ENCODE measurements at places on chromosomes 12 and 14.

GRCh38 chr14:34336501-34336900, 125.5 kb downstream of the SPTSSA start:
- DNase-seq: no peak

DNA sequence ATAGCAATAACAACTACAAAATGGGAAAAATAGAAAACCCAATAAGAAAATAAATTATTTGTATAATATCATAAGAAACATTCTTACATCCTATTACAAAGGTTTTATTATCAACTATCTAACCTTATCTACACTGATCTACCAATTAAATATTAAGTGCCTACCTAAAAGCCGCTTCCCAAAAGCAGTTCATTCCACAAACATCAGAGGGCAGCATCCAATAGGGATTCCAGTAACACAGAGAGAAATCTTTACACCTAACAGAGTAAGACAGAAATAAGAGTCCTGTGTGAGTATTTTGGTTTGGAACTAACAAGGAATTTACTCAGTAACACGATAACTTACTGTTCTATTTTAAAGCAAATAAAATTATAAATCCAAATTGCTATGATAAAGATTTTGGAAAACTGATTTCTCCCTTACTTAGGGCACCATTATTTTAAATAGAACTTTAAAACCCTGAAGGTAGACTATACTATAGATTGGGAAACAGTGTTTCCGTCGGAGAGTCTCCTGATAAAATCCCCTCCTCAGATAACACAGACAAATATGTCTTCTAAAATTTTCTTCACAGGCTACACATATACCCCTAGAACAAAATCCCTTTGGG, 15.0 kb downstream of the GXYLT1 start:
- no peak for DNase-seq

- no peak for DNase-seq
These were observed 51.8 kb upstream of the JDP2 start for GRCh38 chr14:75375983-75376382.

- DNase-seq: no peak
These were observed 21.7 kb downstream of the PPFIBP1 start for GRCh38 chr12:27545665-27546064.

DNA sequence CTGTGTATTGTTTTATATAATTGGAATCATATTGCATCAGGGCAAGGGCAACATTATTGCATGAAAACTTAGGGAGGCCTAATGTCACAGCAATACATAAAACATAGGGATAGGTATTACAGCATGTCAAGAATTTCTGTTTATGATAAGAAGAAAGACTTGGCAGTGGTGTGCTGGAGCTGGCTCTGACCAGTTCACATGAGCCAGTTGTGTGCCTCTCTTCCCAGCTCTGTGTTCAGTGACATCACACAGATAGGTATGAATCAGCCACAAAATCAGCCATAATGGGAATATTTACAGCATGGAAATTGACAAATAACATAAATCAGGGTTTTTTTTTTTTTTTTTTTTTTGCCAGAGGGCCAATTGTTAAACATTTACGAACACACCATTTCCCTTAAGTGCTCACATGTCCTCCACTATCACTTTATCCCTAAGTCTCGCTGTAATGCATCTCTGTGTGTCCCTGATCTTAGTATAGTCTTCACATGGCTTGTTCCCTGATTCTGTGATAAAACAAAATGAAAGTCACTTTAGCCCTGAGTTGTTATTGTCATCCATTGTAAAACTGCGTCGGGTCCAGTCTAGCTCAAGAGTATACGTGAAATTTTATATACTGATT, 31.9 kb upstream of the ACSM4 start:
- no peak for DNase-seq

DNA sequence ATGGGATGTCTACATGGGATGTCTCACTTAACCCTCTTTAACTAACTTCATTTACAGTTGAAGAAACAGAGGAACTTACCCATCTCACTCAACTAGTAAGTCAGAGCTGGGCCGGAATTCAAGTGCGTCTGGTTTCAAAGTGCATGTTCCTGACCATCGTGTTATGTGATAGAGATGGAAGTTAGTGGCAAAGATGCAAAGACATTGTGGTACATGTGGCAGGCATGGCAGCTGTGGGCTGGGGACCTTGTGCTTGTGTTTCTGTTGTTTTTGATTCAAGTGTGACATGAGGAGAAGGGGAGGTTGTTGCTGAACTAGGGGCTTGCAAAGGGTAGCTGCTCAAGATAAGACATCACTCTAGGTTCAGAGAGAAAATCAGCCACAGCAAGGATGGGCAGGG, 2.3 kb upstream of the KRT74 start:
- no peak for DNase-seq

DNA sequence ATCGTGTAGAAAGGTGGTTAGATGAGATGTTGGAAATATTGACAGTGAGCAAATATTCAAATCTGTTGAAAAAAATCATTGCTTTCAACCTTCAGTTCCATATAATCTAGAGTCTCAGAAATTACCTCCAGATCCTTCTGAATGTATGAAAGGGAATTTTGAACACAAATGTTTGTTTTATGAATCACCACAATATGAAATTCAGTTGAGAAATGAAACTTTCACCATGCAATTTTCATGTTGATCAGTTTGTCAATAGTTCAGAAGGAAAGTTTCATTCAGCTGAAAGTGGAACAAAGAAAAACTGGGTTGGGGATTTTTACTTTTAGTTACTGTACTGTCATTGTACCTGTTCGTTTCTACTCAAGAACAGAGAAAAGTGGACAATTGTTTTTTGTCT, 953.6 kb downstream of the SLC6A15 start:
- DNase-seq: no peak

- DNase-seq: no peak
These were observed 27.9 kb downstream of the IRF2BPL start for GRCh38 chr14:77000340-77001270.

- DNase-seq: no peak
These were observed 11.4 kb downstream of the PYGL start for GRCh38 chr14:50932592-50933495.

DNA sequence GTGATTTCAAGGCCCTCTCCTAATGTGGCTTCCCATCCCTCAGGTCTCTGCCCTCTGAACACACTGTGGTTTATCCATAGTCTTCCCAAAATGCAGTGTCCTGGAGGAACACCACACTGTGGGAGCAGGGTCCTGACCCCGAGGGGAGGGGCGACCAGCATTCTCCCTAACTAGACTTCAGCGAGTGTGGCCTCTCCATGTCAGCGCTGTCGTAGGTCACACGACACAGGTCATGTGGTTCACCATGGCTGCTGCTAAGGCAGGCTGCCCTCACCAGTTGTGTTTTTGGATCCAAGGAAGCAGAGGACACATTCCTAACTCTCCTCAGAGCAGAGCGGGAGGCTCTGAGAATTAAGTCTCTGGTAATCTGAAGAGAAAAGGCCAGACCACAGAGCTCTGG, 50.5 kb downstream of the SSH1 start:
- DNase-seq: no peak

- DNase-seq: no peak
These were observed 38.6 kb downstream of the PTPRB start for GRCh38 chr12:70598467-70599193.

GRCh38 chr12:69405566-69405865, 46.0 kb downstream of the YEATS4 start:
- no peak for DNase-seq

DNA sequence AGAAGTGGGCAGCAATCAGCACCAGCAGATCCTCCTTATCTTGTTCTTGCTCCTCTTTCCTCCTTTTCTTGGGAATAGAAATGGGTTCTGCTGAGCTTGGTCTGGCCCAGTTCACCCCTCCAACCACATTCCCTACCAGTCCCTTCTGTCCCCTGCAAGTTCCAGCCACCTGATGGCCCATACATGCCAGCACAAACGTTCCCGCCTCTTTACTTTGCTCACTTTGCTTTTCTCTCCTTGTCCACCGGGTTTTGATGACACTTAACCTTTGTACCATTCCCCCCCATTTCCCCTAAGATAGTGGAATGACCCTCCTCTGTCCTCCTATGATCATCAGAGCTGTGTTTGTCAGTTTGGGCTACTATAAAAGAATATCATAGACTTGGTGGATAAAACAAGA, 23.4 kb upstream of the EML1 start:
- DNase-seq: no peak

DNA sequence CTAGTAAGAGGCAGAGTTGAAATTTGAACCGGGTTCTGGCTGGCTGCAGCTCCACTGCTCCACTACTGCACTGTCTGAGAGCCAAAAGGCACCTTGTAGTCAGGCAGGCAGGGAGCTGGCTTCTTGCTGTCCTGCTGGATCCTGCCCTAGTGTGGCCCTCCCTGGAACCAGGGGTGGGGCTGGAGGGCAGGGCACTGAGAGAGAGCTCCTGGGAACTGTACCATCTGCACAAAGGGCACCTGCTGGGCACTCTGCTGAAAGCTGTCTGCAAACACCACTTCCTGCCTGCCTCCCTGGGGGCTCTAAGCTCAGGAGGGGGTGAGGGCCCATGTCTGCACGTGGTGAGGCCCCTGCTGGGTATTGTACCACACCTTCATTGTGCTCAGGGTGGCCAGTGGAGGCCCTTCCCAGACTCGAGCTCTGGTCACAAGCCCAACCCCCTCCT, 19.0 kb upstream of the TCL1B start:
- no peak for DNase-seq

- DNase-seq: no peak
These were observed 61.6 kb upstream of the DAAM1 start for GRCh38 chr14:59126714-59127436.

DNA sequence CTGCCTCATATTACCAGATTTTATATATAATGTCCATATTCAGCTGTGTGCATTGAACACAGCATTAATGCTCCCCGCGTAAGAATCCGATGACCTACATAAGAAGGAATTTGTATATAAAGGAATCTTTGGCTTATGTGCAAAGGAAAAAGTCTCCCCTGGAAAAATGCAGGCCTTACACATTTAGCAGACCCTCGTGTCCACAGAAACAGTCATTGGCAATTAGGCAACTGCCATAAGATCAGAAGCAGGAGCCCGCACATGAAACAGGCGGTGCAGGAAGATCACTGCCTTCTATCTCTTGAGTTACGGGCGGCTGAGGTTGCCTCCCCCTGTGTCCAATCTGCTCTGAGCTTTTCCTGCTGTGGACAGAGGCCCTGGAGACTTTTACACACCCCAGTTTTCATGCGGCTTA, 63.2 kb upstream of the RFX4 start:
- no peak for DNase-seq

- DNase-seq: no peak
These were observed 530 bp downstream of the APAF1 start for GRCh38 chr12:98645572-98646067.

GRCh38 chr12:31954925-31955858, 4.0 kb upstream of the RESF1 start:
- no peak for DNase-seq

GRCh38 chr12:117847371-117847770, 121.4 kb downstream of the KSR2 start:
- no peak for DNase-seq

DNA sequence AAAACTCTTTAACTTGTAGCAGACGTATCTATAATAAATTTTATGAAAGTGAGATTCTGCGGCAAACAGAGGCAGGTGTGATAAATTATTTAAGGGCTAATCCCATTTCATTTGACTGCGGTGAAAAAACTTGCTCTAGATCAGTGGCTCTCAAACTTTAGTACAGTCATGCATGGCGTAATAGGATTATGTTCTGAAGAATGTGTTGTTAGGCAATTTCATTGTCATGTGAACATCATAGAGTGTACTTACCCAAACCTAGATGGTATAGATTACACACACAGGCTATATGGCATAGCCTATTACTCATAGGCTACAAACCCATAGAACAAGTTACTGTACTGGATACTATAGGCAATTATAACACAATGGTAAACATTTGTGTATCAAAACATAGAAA, 83.7 kb downstream of the HEATR5A start:
- no peak for DNase-seq

- no peak for DNase-seq
These were observed 150.3 kb upstream of the PTPRQ start for GRCh38 chr12:80293759-80294158.

DNA sequence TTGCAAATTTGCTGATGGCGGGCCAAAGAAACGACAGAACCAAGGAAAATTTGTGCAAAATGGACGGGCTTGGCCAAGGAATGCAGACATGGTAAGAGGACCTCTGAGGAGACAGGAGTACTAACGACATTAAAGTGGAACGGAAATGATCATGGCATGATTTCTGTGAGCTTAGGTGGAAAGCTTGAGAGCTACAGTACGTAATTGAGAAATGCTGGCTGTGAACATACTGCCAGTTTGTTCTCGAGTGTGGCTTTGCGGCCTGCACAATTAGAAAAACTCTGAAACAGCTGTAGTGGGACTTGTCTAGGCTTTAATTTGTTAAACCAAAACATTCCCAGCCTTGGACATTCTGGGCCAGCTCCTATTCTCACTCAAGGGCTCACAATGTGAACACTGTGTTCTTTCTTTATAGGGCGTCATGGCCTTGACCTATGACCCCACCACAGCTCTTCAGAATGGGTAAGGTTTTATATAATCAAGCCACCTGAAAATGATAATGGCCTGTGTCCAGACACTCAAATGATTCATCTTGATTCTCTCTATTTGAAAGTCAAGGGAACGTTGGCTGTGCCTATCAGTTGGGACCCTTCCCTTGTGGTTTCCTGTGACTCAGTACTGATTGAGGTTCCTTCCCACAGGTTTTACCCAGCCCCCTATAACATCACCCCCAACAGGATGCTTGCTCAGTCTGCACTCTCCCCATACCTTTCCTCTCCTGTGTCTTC, 48.5 kb downstream of the BAZ2A start:
- no peak for DNase-seq

All from activated naive CD4-positive, alpha-beta T cell (primary cell).